Erythroblast (primary cell): ENCODE measurements at places on chromosomes 4 and X.

DNA sequence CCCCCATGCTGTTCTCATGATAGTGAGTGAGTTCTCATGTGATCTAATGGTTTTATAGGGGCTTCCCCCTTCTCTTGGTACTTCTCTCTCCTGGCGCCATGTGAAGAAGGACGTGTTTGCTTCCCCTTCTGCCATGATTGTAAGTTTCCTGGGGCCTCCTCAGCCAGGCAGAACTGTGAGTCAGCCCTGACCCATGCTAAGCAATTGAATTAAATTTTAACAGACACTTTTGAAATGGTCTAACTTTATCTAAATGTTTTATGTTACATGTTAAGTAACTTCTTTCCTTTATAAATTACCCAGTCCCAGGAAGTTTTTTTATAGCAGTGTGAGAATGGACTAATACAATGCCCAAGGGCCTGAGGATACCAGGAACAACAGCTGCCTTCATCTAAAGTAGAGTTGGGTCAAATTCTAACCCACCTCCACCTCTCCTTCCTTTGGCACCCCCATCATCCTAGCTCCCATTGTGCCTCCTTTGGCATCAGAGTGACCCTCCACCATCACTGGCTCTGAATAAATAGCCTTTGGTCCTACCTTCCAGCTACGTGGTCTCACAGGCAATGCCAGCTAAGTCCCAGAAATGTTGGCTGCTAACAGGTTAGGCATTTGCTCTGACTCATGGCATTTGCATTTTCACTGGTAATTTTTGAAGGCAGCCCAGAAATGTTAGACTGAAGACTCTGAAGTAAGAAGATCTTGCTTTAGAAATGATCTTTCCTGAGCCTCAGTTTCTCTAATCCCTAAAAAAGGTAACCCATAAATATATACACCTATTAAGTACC lies 182.1 kb downstream of the MOSPD2 start:
- no peak for DNase-seq

DNA sequence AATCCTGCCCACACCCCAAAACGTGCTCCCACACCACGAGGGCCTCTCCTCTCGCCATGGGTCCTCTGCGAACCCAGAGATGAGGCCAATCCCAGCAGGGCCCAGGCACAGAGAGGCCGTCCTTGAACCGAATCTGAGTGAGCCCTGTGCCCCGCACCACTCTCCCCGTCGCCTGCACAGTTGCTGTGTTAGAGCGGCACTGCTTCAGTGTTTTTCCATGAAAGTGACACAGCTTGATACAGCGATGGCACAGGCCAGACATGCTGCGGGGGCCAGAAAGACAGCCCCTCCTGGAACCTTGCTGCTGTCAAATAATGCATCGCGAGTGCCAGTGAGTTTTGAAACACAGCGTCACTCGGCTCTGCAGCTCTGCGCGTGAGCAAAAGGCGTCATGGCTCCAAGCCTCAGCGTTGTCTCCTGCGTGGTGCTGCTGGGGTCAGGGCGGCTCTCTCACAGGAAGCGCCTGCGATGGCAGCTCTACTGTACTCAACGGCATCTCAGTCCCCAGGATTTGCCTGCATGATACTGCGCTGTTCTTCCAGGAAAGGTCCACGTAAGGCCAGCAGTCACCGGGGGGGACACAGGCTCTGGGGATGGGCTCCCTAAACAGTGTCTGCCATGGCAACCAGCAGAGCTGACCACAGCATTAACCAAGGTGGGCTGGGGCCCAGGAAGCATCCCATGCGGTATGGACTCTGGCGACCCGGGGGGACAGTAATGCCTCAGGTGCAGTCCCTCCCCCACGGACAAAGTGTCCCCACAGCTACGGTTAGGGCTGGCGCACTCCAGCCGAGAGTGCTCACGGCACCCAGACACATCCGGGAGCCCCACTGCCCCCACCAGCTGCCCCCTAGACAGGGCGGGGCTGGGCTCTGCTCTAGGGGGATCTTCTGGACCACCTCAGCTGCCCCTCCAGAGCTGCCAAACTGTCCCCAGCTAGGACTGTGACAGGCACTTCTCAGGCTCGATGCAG lies 63.1 kb downstream of the ACOX3 start:
- no peak for DNase-seq

DNA sequence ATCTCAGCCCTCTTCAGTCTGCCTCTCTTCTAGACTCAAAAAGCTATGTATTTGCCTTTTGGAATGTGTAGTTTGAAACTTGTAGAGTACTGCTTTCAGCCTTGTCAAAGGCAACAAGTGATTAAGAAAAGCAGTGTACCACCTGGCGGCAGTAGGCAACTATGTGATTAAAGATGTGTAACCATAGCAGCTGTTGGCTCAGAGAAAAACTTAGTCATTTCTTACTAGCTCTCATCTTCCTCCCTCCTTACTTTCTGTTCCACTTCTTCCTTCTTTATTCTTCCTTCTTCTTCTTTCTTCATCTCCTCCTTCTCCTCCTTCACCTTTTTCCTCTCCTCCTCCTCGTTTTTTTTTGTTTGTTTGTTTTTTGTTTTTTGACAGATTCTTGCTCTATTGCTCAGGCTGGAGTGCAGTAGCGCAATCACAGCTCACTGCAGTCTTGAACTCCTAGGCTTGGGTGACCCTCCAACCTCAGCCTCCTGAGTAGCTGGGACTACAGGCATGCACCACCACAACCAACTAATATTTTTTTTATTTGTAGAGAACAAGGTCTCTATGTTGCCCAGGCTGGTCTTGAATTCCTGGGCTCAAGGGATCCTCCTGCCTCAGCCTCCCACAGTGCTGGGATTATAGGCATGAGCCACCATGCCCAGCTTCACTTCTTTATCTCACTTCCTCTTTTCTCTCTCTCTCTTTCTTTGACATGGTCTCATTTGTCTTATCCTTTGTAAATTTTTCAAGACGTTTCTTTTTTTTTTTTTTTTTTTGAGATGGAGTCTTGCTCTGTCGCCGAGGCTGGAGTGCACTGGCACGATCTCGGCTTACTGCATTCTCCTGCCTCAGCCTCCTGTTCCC lies 32.6 kb downstream of the ABHD18 start:
- no peak for DNase-seq

- DNase-seq, result peak; percentile 9
These were observed 274.9 kb upstream of the LDB2 start for GRCh38 chr4:17173300-17173699.

GRCh38 chrX:34300871-34301270 lies 168.8 kb upstream of the FAM47A start:
- DNase-seq, result peak; percentile 35

DNA sequence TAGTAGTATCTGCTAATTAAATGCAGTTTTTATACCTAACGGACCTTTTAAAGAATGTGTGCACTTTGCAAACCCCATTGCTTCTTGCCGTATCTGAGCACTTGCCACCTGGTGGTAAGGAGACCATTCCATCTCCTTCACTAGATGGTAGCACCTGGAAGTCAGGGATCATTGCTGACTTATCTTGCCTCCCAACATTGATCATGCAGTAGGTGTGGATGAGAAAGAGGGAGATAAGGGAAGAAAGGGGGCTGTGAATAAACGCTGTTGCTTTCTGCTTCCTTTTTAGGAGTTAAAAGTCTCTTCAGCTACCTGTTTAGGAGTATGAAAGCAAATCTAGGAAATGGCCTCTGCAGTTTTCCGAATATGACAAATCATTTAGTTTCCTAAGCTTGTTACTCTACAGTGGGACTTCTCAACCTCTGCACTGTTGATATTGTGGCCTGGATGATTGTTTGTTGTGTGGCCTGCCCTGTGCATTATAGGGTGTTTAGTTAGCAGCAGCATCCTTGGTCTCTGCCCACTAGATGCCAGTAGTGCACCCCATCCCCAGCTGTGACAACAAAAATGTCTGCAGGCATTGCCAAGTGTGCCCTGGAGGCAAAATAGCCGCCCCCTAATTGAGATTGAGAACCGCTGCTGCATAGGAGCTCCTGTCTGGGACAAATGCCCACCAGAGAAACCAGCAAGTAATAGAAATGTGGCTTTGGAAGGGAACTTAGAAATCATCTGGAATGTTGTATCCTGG lies 38.8 kb downstream of the GAB1 start:
- DNase-seq, result peak; percentile 77

- DNase-seq, result no peak
These were observed 493.8 kb downstream of the FAT4 start for GRCh38 chr4:125808570-125808969.

DNA sequence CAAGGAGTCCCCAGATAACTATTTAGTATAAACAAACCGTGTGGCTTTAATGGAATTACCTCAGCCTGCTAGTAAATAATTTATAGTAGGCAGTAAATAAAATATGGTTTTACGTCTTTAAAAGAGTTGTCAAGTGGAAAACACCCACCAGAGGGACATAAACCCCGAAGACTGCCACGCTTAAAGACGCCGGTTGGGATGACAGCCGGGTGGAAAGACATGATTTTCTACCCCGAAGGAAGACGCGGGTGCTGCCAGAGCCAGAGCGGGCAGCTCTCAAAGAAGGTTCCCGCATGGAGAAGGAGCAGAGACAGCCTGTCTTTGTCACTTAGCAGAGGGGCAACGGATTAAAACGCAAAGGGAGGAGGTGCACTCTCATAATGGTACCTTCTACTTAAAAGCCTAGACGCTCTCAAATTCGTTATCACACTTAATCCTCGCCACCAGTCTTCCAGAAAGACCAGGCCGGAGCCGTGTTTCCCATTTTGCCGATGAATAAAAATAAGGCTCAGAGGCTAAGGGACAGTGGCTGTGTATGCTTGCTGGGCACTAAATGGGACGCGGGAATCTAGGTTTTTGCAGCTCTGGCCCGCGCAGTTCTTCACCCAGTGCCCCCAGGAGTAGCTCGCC lies 140.5 kb upstream of the ZIC3 start:
- no peak for DNase-seq

DNA sequence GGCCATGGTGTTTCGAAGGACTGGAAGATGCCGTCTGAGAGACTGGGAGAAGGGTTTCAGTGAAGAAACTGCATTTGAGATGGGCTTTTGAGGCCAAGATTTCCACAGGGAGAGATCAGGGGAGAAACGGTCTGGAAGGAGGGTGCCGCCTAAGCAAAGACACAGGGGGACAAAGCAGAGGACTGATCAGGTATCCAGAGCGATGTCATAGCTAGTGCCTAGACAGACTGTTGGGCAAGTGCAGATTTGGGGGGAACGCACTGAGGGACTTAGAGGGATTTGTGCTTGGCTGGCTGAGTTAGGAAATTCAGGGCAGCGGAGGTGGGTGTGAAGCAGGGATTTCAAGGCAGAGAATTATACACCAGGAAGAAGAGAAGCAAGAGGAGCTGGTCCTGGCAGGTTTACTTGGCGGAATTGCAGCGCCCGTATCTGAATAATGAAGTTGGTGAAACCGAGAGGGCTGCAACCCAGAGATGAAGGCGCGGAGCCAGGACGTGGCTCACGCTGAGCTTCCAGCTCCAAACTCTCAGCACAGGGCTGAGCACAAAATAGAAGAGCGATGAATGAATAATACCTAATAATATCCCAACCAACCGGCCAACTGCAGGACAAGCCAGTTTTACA lies 106.9 kb downstream of the MAML3 start:
- DNase-seq, result no peak

- no peak for DNase-seq
These were observed 598.9 kb downstream of the SPOCK3 start for GRCh38 chr4:166635367-166635766.

DNA sequence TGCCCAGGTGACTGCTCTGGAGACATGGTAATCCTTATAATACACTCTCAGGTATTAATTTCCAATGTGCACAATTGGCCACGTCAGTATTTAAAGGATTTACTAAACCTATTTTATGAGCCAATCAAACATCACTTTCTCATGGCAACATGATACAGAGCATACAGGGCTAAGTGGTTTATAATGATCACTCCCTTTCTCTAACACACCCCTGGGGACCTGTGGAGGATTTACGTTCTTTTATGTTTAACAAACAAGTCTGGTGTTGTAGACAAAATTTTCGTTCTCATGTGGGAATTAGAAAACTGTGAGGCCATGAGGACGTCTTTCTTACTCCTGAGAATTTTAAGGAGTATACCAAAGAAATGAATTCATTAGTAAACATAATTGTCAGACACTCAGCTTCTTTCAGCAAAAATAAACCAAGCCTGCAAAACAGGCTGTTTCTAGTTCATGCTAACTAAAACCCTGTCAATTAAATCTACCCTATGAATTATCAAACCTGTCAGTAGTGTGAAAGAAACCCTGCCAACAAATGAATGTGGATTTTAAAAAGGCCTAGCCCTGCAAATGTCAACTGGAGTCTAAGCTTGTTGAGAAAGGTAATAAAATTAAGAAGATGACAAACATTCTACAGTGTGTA lies 155.8 kb downstream of the PDGFC start:
- DNase-seq, result no peak

- peak; percentile 0 for DNase-seq
These were observed 169.2 kb upstream of the MAGEB18 start for GRCh38 chrX:25968920-25969319.

DNA sequence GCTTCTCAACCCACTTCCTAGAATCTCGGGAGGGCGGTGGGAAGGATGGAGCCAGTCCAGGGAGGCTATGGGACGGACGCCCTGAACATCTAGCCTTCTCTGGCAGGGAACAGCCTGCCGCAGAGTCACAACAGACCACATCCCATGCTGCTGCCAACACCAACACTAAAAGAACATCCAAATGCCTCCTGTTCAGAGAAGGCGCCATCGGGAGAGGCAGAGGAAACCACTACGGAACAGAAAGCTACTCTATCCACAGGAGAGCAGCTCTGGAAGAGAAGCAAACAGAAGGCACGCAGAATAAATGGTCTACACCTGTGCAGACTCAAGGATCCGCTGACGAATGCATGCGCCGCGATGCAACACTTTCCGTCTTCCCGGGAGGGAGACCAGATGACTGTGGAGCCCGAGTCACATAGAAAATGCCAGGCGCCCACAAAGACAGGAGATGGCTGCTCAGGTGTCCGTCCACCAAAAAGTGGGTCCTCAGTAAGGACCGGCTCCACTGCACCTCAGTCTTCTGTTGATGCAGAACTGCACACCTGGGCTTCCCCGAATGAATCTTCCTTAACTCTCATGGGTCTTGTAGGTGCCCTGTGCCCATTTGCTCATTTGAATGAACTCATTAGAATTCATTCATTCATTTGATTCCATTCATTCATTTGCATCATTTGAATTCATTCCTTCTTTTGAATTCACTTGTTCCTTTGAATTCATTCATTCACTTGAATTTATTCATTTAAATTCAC lies 217.5 kb downstream of the DHRSX start:
- no peak for DNase-seq

GRCh38 chrX:15293451-15293850 lies 22.0 kb downstream of the ASB11 start:
- no peak for DNase-seq

- no peak for DNase-seq
These were observed 33.4 kb downstream of the TAPT1 start for GRCh38 chr4:16192631-16193518.

GRCh38 chr4:3221184-3221494 lies 27.8 kb upstream of the MSANTD1 start:
- no peak for DNase-seq

DNA sequence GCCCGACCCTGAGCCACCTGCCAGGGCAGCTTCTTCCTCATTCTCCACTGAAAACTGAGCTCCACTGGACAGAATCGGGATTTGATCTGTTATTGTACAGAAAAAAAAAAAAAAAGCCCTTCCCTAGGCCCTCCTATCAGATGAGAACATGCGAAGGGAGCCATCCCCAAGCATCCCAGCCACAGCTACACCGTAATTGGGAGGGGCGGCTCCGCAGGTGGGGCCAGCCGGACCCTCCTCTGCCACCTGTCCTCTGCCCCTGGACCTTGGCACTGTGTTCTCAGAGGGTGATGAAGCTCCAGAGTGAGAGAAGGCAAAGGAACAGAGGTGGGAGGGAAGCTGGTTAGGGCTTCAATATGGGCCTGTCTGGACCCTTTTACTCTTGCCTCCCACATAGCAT lies 240.0 kb upstream of the PSAPL1 start:
- DNase-seq, result no peak
